T-helper 2 cell (primary cell): ENCODE measurements at places on chromosomes 5 and 9.
A peak's percentile ranks its signal among the peaks of the same experiment; 100 is the strongest.

- no peak for DNase-seq
Observed at GRCh38 chr9:124010665-124011321, 775 bp upstream of the LHX2 start.

DNA sequence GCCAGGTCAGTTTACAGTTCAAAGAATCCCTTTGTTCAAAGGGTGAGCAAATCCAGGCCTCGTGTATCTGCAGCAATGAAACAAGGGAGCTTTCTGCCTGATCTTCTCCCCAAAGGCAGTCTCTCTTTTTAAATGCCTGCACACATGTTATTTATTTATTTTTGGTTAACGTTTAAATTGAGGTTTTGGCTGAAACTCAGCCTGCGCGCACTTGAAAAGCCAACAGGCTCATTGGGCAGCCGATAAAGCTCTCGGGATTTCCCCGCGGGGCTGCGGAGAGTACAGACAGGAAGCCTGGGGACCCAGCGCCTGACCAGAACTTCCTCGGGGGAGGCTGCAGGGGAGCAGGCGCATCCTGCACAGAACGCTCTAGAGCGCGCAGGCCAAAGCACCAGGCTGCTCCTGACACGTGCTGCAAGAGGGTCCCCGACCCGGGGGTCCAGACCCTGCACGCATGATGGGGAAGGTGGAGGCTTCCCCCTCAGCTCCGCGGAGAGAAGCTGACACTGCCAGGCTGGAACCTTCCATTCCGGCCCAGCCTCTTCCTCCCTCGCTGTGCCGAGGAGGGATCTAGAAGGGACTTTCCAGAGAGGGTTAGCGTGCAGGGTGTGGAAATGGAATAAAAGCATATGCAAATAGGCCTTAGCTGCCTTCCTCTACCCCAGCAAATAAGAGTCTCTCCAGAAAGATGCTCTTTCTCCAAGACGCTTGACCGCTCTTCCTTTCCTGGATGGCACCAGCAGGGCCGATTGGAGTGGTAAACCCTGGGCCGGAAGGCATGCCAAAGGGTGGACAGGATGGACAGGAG, 46.1 kb downstream of the PTTG1 start:
- peak; percentile 72 for DNase-seq

GRCh38 chr9:115939065-115939765, 214.4 kb upstream of the PAPPA start:
- no peak for DNase-seq

DNA sequence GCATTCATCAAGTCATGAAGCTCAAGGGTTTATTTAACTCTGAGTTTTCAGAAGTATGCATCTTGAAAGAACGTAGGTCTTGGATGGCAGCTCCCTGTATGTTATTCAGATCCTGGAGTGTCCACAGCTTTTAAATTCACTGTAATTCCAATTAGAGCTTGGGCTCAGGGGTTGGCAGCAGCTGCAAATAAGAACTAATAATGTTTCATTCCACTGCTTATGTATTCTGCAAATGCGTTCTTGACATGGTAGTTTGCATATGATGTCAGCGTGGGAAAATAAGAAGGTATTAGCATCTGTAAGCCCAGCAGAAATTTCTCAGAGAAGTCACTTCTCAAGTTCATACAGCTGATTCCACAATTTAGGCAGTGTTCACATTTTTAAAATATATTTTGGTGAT, 58.4 kb downstream of the RORB start:
- no peak for DNase-seq

DNA sequence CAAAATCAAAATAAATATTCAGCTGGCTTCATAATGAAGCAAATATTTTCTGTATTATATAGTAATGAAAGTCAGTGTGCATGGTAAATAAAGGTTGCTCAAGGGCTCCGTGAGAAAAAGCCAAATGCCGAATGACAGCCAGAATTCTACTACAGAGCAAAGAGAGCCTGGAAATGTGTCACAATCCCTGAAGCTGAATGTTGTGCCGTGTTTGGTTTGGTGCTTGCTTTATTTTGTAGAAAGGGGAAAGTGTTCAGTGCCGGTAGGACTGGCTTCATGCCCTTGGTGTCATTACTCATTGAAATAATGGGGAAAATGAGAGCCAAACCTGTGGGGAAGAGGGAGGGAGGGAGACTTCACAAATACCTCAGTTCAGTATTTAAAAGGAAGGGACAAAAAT, 26.8 kb upstream of the ADAMTSL1 start:
- DNase-seq = no peak

- no peak for DNase-seq
Observed at GRCh38 chr9:35603506-35603985, 1.5 kb upstream of the TESK1 start.

DNA sequence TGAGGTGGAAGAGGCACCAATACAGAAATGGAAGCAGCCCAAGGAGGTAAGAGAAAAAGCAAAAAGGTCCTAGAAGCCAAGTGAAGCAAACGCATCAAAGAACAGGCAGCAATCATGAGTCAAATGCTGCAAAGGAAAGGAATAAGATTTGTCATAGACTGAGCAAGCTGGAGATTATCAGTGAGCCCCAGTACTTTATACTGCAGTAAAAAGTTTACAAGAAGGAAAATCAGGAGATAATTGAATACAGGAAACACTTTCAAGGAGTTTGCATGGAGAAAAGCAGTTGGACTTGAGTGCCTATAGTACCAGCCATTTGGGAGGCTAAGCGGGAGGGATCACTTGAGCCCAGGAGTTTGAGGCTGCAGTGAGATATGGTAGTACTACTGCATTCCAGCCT, 7.2 kb upstream of the HAVCR1 start:
- no peak for DNase-seq

DNA sequence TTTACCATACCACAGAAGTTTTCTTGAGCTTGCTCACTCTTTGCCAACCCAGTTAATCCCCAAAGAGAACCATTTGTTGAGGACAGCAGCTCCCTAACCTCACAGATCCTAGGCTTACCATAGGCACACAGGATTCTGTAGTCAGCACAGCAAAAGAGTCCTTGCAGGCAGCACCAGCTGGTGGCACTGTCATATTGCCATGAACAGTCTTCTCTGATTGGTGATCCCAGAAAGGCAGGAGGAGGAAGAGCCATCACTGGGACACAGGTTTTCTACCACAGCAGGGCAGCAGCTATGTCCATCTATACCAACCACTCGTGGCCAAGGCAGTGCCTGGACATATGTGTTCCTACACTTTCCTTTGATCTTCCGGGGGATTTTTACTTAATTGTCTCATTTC, 297.1 kb upstream of the CD180 start:
- DNase-seq = no peak

GRCh38 chr5:81241001-81241400, 7.9 kb downstream of the CKMT2 start:
- DNase-seq = no peak

DNA sequence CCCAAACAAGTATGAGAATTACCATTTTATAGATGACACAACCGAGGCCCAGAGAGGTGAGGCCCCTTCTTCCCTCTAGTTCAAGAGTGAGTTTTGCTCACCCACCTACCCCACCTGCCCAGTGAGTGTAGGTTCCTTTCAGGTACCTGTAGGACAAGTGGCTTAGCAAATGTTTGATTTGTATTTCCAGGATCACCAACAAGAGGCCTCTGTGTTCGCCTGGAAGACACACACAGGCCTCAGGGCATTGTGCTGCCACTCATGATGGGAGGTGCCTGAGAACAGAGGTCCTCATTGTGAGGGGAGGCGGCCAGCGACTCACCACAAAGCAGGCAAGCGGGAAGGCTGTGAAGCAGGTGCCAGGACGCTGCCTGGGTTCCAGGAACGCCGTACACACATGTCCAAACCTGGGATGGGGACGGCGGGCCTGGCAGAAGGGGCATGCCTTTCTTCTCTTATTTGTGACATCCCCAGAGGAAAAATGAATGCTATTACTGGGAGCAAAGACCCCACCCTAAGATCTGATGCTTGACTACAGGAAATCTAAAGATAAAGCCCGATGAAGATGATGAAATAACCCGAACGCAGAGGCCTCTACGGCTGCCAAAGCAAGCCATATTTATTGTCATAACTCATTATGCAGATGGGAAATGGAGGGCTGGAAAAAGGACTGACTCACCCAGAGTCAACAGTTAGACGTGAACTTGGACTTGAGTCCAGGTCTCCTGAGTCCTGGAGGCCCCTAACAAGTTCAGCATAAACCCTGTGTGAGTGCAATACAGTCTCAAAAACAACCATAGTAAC, 60.2 kb upstream of the SLC25A51 start:
- DNase-seq = no peak

DNA sequence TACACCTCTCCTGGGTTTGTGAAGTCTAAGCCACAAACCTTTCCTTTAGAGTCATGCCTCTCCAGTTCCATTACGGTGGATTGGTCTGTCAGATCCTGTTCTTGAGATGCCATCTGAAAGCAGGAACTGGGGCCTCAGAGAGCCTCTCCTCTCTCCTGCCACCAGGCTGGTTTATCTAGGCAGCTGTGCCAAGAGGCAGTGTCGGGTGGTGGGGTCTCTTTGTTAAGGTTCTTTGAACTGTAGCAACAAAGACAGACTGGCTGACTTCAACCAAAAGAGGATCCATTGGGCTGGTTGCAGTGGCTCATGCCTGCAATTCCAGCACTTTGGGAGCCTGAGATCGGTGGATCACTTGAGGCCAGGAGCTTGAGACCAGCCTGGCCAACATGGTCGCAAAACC, 66.0 kb upstream of the ANGPTL2 start:
- DNase-seq = no peak

- peak; percentile 66 for DNase-seq
Observed at GRCh38 chr5:176573564-176574296, 24.6 kb downstream of the CDHR2 start.

DNA sequence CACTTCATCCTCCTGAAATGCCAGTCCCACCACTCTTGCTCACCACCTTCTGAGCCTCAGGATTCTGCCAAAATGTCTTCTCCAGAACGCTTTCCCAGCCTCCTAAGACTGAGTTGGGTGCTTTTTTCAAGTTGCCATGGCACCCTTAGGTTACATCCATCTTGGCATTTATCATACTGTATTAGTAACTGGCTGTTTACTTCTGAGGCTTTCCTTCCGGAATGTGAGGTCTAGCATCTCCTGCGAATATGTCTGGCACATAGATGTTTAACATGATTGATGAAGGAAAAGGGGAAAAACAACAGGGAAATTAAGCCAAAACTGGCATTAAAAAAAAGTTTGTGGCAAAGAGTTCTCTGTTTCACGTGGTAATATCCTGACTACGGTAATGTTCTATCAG, 24.9 kb downstream of the RNF130 start:
- DNase-seq = no peak

GRCh38 chr9:109315480-109316206, 5.2 kb downstream of the EPB41L4B start:
- DNase-seq = no peak

DNA sequence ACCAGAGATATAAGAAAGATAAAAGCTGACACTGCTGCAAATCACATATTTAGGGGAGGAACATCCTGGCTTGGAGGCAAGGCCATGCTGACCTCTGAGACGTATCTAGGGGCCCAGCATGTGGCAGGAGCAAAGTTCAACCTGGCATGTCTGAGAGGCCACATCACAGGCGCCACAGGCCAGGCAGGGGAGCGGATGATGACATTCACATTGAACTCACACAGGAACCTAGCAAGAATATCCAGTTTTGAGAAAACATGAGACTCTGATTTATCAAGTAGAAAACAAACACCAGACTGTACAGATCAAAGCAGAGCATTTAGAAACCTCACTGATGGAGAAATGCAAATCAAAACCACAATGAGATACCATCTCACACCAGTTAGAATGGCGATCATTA, 64.2 kb upstream of the STK32A start:
- DNase-seq = no peak

- DNase-seq = no peak
Observed at GRCh38 chr5:178490935-178491652, 99.1 kb downstream of the COL23A1 start.
